Ascending aorta (tissue), 2 donors: ENCODE measurements at places on chromosomes 7 and 10.

DNA sequence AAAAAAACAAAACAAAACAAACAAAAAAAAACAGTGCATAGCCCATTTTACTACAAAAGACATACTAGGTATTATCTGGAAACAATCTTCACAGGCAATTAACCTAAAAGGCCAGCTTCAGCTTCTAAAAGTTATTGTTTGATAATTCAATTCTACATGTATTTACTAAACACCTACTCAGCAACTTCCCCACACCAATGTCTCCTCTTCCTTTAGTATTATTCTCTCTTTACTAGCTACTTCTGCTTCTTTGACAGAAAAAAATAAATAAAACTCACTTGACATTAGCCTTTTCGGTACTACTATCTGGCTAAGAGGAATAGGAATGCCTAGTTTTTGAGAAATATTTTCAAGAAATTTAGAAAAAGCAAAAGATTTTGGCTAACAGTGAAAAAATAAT is 2.8 kb downstream of the TM9SF3 start:
- DNase-seq, result no peak

DNA sequence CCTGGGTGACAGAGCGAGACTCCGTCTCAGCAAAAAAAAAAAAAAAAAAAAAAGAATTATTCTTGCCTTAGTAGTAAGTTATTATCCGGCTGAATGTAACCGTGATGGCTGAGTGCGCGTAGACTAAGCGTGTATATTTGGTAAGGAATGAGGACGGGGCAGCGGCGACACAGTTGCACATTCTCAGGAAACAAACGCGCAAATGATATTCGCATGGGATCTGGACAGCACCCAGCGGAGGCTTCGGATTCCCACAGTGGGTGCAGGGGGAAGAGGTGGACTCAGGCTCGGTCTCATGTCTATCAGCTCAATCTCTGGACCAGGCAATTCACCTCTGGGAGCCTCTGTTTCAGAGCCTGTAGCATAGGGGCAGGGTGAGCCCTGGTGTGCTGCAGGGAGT is 29.1 kb downstream of the PAPOLB start:
- DNase-seq, result no peak

DNA sequence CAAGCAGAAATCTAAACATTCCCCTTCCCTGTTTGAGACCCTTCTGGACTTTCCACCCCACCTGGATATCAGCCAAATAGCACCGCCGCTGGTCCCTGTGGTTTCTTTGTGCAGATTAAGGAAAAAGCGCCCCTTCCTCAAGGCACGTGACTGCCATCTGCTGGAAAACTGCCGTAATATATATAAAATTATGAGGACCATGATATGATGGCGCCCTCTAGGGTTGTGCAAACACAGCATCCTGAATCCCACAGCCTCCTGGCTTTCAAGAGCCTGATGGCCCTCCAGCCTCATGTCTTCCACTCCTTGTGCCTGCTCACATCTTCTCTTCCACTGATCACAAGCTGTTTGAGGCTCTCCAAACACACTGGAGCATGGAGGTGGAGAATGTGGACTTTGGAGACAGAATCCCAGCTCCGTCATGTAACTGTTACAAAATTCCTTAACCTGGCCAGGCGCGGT is 121.3 kb downstream of the MYL10 start:
- DNase-seq, result no peak

GRCh38 chr10:20088061-20088701 is 271.9 kb downstream of the PLXDC2 start:
- DNase-seq, result no peak

DNA sequence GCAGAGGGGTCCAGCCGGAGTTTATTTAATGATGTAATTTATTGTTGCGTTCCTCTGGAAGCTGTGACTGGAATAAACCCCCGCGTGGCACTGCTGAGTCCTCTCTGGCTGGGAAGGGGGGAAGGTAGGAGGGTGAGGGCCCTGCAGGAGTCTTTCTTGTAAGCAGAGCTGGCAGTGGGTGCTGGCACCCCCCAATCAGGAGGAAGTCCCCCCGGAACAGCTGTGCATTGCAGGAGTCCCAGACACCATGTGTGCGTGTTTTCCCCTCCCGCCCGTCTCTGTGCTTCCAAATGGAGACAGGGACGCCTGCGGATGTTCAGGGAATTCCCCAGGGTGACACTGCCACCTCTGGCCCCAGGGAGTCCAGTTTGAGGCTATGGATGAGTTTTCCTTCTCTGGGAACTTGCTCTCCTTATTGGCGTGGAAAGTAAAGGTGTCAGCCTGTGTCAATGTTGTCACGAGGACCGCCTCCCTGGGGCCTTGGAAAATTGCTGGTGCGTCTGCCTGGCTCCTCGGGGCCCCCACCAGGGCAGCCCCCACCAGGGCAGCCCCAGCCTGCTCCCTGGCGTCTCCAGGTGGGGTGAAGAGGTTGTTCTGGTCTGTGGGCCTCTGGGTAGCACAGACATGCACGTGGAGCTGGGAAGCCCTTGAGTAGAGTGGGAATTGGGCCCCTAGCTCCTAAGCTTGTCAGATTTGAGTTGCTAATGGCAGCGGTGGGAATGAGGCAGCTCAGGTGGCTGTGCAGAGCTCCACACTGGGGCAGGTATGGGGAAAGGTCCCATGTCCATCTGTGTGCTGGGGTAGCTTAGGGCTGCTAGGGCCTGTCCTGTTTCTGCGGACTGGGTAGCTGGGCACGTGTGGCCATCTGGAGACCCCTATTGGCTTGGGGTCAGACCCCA is 2.7 kb downstream of the FZD9 start:
- no peak for DNase-seq

DNA sequence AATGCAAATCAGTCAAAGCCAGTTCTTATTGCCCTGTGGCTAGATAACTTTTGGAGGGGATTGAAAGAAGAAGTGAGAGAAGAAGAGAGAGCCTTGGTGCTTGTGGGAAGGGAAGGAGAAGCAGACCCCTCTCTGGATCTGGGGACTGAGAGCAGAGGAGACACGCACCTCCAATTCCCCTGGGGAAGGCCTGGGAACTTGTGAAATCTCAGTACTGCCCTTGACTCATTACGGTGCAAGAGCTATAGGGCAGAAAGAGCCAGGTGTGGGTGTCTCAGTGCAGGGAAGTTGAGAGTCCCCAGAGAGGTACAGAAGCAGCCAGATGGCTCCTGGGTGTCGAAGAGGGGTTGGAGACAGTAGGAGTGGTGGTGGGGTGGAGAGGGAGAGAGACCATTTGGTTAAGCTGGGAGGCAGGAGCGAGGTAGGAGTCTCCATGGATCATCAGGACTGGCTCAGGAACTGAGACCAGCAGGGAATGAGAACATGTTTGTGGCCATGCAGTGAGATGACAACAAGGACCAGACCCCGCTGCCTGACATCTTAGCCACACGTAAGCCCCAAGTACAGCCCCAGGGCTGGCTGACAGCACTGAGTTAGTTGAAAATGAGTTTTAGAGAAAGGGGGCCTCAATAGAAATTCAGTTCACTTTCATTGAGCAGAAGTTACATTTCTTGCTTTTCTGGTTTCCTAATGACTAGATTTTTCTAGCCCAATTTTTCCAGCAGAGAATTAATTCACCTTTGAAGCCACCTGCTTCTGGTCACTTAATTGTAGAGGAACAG is 238.2 kb downstream of the BUB3 start:
- no peak for DNase-seq

GRCh38 chr7:47806701-47807103 is 141.6 kb downstream of the PKD1L1 start:
- no peak for DNase-seq

DNA sequence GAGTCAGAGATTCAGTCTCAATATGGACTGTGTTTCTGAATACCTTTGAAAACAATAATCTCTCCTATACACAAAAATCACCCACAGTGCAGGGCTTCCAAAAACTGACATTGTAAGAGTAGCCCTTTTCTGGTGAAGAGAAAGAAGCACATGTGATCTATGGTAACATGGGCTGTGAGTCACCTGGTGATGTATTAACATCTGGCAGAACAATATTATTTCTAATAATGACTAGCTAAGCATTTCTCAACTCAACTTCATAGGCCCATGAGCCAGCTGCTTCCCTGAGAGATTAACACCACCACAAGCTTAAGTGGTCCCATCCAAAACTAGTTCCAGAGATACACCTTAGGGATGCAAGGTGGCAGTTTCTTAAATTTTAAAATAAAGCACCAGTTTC is 331.0 kb upstream of the NRP1 start:
- no peak for DNase-seq

DNA sequence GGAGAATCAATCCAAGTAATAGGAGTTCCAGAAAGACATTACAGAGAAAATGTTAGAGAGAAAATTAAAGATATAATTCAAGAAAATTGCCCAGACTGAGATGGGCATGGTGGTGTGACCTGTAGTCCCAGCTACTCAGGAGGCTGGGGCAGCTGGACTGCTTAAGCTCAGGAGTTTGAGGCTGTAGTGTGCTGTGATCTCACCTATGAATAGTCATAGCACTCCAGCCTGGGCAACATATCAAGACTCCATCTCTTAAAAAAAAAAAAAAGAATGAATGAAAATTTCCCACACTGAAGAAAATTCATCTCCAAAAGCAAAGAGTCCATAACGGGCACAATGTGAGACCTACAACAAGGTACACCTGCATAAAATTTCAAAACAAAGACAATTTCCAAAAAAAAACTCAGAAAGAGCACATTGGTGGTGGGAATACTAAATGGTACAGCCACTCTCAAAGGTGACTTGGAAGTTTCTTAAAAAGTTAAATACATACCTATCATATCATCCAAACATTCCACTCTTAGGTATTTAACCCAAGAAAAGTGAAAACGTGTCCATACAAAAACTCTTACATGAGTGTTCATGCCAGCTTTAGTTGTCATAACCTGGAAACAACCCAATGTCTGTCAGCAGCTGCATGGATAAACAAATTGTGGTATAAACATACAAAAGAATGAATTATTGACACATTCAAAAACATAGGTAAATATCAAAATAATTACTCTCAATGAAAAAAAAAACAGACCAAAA is 6.9 kb upstream of the RGS10 start:
- no peak for DNase-seq

DNA sequence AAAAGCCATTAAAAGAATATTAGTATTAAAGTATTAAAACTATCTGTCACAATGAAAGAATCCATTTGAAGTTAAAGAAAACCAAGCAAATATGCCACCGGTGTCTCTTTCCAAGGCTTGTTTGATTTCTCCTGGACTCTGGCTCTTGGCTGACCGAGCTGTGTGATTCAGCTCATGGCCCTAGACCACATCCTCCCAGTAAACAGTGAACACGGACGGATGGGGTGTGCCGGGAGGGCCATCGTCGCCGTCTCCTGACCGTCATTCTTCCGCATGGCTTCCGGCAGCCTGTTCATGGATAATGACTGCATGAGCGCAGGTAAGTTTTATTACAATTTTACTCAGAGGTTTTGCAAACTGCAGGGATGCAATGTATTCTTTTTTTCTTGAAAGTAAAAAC is 218.5 kb downstream of the DNAJB6 start:
- DNase-seq, result no peak

DNA sequence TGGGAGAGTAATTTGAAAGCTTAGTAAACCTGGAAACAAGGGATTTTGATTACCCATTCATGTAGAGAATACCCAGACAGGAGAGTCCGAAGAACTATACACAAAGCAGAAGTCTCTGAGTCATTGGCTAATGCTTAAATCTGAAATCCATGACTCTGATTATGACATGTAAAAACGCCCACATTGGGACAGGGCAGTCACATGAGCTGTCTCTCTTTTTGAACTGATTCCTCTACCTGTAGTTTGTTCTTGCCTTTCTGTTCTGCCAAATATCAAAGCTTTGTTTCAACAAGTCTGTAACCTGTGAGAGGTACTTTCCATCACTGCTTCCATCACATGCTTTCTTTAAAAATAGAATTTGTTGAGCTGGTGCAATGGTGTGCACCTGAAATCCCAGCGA is 4.3 kb upstream of the GPNMB start:
- no peak for DNase-seq

DNA sequence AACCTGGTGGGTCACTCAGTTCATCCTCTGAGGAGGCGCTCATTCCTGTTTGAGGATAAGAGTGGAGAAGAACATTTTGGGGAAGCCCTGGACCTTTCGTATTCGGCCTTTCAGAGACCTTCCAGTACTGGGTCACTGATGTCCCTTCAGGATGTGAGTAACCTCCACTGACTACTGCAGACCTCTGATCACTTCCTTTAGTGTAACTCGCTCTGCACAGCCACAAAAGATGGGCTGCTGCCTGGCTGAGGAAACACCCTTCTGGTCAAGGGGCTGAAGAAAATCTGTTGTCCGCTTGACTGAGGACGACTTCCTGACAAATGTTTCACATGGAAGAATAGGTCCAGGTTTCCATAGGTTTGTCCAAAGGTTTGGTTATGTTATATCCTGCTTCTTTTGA is 15.9 kb upstream of the TBXAS1 start:
- DNase-seq, result no peak

DNA sequence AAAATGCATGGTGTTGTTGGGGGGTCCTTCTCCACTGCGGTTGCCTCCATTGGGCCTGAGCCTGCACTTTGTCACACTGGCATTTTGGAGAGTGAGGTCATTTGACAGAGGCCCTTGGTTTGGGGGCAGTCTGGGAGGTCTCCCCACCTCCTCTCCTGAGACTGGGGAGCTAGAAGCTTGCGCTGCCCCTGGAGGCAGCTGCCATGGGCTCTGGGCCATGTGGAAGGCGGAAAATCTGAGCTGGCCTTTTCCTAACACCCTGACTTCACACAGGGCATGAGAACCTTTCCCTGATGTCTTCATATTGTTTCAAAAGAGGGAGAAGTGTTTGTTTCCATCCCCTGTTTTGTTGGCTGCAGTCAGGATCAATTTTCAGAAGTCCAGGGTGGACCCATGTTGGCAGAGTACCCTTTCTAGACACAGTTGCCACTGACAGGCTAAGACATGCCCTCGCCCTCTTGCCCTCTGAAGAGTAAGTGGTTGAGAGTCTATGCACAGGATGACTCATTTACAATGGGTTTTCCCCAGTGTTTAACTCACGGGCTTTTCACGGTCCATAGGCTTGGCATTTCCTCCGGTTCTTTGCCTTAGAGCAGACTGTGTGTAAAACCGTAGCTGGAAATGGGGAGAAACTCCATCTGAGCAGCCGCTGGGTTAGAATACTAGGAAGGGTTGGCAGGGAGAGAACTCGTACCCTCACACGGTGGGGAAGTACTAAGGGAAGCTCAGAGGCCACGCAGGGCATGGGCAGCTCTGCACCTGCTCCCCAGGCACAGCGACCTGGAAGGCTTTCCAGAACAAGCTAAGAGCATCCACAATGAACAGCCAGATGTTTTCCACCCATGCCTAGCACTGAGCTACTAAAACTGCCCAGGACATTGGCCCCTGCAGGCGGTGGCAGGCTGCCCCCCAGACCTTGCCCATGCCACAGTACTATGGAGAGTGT is 655.0 kb downstream of the SDK1 start:
- DNase-seq, result no peak

GRCh38 chr7:149625947-149626392 is 128.4 kb upstream of the ZNF746 start:
- no peak for DNase-seq

DNA sequence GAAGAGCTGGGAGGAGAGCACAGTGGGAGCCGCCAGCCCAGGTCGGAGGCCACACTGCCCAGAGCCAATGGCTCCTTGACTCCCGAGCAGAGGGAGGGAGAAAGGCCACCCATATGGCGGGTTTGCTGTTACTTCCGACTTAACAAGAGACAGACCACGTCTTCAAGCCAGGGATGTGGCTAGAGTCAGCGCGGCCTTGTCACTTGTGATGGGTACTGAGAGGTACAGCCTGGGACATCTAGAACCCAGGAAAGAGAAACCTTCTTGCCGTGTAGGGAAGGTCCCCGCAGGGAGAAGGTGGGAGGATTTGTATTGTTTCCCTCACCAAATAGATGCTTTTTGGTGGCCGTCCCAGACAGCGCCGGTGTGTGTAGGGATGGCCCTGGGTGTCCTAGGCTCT is 127.6 kb downstream of the PAXIP1 start:
- DNase-seq, result no peak
